ENCODE measurements at places on chromosomes 16 and 17. TPM values are rescaled to one million over a fixed set of nuclear protein-coding genes. Genes with fewer than 3 reads are reported as not detected.

DNA sequence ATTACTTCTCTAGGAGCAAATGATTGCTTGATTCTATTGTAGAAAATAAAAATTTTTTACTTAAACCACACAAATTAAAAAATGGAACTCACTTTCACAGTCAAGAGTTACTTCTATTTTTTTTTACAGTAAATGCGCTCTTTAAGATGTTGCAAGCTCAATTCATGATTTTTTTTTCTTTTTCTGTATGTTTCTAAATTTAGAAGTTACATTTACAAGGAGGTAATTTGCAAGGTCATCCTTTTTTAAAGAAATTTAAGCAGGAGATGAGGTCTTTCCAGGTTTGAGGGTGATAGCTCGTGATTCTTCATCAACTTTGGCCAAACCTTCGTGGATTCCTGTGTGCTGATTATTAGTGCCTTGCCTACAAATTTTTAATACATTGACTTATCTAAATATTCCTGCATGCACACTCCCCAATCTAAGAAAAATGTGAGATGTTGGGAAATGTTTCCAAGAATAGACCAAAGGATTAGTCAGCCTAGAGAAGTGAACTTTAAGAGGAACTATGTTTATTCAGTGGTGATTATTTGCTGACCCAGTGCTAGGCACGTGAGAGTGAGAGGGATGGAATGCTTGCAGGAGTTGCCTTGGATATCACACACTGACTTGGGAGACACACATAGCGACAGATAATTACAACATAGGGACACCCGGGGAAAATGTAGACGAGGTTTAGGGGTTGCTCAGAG, 429.8 kb downstream of the MAF start:
- DNase-seq: no peak

DNA sequence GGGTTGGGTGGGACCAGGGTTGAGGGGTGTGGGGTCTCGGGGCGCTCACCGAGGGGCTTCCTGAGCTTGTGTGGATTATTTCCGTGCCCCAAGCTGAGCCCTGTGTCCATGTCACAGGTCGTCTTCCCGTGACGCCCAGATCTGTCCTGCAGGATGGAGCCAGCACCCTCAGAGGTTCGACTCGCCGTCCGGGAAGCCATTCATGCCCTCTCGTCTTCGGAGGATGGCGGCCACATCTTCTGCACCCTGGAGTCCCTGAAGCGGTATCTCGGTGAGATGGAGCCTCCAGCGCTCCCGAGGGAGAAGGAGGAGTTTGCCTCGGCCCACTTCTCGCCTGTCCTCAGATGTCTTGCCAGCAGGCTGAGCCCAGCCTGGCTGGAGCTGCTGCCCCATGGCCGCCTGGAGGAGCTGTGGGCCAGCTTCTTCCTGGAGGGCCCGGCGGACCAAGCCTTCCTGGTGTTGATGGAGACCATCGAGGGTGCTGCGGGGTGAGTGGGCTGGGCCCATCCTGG, 1.0 kb downstream of the TELO2 start:
- DNase-seq: no peak

DNA sequence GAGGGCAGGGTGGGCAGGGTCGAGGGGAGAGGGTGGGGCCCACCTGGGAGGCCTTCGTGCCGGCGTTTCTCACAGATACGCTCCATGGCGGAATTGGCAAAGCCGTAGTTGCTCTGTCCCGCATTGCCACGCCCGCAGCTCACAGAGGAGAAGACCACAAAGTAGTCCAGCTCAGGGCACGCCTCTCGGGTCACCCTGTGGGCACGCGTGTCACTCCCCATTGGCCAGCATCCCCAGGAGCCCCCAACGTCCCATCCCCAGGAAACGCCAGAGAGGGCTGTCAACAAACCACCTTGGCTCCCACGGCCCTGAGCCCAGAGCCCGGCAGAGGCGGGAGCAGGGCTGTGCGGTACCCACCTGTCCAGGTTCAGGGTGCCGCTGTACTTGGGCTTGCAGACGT, 16.1 kb downstream of the FASN start:
- DNase-seq: no peak

DNA sequence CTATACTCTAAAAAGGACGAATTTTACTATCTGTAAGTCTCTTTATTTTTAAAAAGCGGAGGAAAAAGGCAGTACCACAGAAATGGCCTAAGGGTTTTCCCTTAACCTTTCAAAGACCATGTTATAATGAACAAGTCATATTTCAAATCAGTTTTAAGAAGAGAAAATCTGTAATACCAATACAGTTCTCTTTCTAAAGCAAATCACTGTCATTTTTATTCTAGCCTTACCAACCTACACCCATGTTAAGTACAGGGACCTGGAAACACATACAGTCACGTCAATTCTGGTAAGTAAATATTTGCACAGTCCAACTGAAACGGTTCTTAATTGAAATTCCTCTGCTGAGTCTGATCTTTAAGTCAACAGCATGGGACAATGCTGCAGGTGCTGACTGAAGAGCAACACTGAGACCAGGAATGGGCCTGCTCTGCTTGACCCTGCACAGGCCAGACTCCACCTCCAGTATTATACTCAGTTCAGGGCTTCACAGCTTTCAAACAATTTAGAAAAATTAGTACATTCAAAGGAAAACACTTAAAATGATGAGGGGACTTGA, 20.2 kb downstream of the MBTPS1 start:
- no peak for DNase-seq

- DNase-seq: no peak
These were observed 34.3 kb downstream of the ASPA start for GRCh38 chr17:3510090-3510489.

DNA sequence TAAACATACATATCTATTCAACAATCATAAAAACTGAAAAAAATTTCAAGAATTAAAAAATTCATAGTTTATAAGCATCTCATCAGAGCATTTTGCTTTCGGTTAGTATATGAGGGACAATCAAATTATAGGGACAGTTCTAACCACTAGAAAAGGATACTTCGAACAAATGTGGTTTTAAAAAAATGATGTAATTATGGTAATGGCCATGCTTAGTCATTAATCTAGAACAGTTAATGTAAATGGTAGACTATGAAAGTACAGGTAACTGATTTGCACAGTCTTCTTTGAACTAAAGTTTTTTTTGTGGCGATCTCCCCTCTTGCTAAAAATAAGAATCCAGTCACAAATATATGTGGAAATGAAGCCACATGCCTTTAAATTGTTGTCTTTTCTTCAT, 63.5 kb upstream of the PHOSPHO1 start:
- no peak for DNase-seq

DNA sequence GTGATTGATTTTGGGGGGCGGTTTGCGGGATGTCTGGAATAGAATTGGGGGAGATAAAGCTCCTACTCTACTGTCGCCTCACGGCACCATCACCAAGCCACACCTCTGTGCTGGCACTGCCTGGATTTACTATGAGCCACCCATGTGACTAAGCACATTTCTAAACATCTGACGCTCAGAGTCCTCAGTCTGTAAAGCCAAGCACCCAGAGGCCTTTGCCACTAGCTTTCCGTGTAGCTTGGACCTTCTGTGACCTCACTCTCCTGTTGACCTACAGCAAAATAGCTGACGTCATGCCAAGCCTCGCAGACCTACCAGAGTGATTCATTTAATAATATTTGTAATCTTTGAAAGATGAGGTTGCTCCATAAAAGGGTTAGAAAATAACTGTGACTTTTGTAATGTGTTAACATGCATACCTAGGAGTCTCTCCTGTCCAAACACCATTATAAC, 38.5 kb upstream of the MYOCD start:
- no peak for DNase-seq

GRCh38 chr17:57582881-57583756, 162.0 kb downstream of the CCDC182 start:
- no peak for DNase-seq

DNA sequence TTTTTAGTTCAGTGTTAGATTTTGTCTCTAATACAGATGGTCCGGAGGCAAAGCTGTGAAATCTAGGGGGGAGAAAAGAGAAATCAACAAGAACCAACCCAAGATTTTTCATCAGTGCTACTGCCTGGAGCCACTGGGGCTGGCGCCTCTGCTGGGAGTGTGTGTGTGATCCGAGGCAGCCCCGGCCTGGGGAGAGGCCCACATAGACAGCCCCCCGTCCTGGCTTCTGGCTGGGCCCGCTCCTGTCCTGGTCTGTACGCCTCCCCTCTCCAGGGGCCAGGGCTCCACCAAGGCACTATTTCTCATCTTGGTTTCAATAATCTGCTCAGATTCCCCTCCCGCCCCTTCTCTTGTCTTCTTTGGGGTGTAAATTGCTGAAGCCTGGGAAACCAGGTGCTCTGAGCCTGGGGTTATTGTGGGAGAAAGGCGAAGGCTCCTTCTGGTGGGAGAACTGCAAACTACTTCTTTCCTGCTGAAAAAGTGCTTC, 7.8 kb downstream of the BAHCC1 start:
- no peak for DNase-seq

GRCh38 chr16:4217204-4218131, 24.4 kb downstream of the SRL start:
- DNase-seq: peak; percentile 41

GRCh38 chr16:63890081-63890480, 1231.8 kb downstream of the CDH11 start:
- DNase-seq: no peak

GRCh38 chr17:75511270-75511609, 4.1 kb downstream of the CASKIN2 start:
- DNase-seq: no peak

GRCh38 chr16:12296406-12296805, 319.9 kb downstream of the SNX29 start:
- no peak for DNase-seq

Gene GP1BA
- 0.92 TPM for polyA plus RNA-seq

Gene FSCN2
- polyA plus RNA-seq: 3.7 TPM

Gene IGF2BP1
- polyA plus RNA-seq: 10.5 TPM

Data from forelimb muscle (tissue), 1 donor.